ENCODE measurements at places on chromosomes 7 and 10.

DNA sequence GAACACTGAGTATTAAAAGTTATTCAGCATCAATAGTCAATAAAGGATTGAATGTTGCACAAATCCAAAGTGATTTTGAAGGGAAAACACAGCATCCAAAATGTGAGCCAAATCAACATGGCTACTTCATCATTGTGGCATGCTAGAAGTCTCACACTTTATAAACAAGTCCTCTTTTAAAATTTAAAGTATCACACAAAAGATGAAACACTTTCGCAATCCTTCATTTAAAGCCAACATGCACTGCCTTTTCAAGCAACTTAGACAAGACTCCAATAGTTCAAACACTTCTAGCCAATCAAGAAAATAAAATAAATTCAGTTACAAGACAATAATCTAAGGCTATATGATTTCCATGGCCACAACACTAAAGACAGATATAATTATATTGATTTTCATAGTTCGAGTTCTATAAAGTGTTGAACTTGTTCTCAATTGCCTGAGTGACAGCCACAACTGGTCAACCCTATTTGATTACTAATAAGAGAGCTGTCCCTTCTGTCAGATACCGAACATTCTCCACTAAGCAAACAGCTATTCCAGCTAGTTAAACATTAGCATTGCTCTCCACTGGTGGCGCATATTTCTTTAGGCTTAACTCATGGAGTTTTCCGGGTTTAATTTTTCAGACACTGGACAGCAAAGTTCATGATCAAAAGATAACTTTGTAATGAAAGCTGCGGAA lies 8.3 kb downstream of the EBF3 start:
- no peak for DNase-seq

GRCh38 chr10:75030371-75030770 lies 81.1 kb upstream of the SAMD8 start:
- no peak for DNase-seq

DNA sequence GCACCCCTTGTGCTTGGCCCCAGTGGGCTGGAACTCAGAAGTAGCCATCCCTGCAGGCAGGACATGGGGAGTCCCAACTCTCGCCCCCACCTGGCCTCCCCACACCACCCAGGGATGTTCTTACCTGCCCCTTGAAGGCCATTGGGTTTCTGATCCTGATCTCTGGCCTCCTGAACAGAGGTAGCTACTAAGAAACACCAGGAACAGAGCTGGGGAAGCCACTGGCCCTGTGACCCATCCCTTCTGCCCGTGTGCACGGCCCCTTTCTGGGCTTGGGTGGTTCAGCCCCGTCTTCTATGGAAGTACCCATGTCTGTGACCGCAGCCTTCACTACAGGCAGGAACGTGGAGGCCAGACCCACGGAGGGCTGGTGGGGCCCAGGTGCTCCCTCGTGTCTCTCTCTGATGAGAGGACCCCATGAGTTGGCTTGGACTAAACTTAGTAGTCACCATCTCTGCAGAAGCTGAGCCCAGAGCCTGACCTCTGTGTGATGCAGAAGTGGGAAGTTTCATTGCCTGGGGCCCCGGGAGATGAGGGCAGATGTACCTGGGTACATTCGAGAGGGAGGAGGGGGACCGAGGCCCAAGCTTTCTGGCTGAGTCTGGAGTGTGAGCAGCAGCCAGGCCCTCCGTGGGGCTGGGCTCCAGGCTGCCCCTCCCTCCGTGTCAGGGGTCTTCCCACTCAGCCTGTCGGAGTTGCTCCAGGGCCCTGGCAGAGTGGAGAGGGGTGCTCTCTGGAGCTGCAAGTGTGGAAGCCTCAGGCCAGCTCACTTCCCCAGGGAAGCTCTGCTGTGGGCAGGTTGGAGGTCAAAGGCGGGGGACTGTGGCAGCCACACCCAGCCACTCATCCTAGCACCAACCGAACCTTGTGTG lies 81.0 kb downstream of the MKI67 start:
- no peak for DNase-seq

- no peak for DNase-seq
Observed at GRCh38 chr10:36808625-36809362, 316.6 kb upstream of the ANKRD30A start.

DNA sequence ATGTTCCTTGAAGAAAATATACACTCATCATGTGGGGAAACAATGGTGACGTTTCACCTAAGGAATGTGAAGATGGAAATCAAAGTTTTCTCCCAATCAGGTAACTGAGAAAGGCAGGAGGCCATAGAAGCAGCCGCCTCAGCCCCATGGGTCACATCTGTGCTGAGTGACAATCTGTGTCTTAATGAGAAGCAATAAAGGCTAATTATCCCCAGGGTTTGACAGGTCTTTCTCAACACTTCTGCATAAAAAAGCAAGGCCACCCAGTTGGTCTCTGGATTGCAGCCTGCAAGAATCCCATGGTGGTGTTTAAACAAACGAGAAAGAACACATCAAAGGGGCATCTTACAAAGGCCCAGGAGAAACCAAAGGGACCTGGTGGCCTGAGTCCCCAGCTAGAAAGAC lies 91.1 kb upstream of the TNS3 start:
- no peak for DNase-seq

All from activated CD4-positive, alpha-beta T cell treated with anti-CD3 and anti-CD28 coated beads for 24 hours (primary cell).